AG10803 (cell line): ENCODE measurements at places on chromosomes 7 and 10.
A peak's percentile ranks its signal among the peaks of the same experiment; 100 is the strongest.

DNA sequence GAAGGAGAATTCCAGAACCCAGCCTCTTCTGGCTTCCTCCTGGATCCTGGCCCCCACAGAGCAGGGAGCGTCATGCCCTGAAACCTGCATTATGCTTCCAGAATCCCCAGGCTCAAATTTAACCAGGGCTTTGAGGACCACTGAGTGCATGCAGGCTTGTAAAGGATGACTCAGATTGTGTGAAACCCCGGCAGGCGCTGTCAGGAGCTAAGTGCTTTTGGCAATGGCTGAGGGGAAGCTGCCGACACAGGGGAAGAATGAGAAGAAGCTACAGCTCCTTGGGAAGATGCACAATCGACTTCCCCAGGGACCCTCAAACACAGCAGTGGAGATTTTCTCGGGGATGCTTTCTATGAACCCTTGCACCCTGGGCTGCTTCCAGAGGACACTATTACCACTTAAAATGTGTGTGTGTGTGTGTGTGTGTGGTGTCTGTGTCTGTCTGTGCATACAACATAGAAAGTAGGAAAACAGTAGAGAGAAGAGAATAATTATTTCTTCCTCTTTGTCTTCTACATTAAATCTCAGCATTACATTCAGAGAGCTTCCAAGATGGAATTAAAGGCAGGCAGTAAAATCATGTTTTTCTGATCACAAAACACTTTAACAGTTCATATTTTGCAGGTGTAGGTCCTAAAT, 183.5 kb upstream of the INHBA start:
- peak; percentile 97 for DNase-seq

DNA sequence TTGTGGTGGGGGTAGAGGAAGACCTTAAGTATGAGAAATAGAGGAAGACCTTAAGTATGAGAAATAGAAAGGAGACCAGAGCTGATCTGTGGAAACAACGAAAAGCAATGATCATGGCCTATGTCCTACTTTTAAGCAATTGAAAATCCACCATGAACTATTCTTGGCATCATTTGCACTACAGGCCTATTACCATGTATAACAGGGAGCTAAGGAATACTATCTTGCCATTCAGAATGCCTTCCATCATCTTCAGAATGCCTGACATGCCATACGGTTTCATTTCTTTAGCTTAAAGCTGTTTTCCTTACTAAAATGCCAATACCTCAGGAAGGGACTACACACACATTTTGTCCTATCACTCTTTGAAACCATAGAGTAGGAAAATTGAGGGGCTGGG, 127.0 kb downstream of the CALCR start:
- DNase-seq = no peak

- no peak for DNase-seq
Observed at GRCh38 chr7:15507171-15507570, 54.6 kb downstream of the AGMO start.

DNA sequence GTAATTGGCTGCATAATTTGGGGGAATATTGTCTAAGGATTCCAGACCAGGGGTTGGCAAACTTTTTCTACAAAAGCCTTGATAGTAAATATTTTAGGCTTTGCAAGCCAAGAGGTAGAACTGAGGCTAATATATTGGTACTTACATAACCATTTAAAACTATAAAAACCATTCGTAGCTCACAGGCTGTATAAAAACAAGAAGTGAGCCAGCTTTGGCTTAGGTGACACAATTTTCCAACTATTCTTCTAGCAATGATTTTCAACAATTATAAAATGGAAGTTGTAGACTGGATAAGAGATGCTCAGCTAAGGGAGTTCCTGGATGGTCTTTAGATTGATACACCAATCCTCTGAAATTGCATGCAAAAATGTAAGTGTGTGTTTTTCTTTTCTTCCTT, 1.4 kb downstream of the GPR141 start:
- DNase-seq = no peak

DNA sequence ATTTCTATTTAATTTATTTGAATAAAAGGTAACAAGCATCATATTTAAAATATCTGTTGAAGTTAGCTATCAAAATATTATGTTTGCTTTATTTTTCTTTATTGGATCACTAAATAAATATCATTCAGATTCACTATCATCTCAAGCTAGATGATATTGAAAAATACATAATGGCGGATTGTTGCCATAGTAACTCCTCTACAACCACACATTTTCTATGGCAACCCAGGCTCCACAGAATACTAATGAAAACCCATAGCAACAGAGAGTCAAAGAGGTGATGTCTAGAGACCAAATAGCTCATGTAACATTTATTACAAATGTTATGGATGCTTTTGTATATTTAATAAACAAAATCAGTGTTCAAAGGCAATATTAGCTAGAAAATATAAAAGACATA, 148.9 kb upstream of the CDK1 start:
- DNase-seq = no peak

DNA sequence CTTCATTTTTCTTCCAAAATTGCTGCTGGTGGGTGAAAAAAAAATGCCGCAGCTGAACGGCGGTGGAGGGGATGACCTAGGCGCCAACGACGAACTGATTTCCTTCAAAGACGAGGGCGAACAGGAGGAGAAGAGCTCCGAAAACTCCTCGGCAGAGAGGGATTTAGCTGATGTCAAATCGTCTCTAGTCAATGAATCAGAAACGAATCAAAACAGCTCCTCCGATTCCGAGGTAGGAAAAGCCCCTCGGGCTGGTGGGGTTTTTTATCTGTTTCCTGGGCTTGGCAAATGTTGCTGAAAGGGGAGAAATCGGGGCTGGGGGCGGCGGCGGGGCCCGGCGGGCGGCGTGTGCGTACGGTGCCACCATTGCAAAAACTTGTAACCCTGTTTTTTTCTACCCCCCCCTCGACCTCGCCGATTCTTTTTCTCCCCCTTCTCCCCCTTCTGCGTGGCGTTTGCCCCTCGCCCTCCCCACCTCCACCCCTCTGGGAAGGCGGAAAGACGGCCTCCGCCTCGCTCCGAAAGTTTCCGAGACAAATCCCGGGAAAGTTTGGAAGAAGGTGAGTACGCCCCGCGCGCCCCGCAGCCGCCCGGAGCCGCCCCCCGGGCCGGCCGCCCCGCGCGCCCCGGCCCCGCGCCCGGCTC, 789 bp downstream of the TCF7L2 start:
- DNase-seq = no peak

GRCh38 chr10:121154846-121155245, 303.7 kb downstream of the WDR11 start:
- DNase-seq = no peak

DNA sequence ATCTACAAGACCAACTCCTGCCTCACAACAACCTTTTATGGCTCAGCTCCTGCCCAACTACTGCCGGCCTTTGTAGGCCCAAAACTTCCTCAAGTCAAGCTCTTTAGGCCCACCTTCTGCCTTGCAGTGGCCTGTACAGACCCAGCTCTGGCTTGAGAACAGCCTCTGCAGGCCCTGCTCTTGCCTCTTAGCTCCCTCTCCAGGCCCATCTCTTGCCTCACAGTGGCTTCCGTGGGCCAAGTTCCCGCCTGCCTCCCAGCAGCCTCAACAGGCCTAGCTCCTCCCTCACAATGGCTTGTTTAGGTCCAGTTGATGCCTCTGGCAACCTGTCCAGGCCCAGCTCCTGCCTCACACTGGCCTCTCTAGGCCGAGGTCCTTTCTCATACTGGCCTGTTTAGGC, 32.4 kb upstream of the VKORC1L1 start:
- no peak for DNase-seq

- DNase-seq = no peak
Observed at GRCh38 chr7:24504836-24505235, 68.4 kb upstream of the PALS2 start.

GRCh38 chr10:127563718-127564553, 14.8 kb downstream of the NPS start:
- DNase-seq = no peak

DNA sequence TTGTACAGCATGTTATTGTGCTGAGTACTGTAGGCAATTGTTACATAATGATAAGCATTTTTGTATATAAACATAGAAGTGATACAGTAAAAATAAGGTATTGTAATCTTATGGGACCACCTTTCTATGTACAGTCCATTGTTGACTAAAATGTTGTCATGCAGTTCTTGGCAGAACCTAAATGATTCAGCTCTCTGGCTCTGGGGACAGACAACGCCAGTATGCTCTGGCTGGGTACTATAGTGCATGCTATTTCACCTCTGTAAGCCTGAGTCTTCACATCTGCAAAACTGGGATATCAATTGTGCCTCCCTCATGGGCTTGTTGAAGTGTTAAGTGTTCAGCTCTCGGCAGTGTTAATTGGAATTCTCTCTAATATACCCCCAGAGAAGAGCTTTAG, 674.3 kb downstream of the INHBA start:
- no peak for DNase-seq

DNA sequence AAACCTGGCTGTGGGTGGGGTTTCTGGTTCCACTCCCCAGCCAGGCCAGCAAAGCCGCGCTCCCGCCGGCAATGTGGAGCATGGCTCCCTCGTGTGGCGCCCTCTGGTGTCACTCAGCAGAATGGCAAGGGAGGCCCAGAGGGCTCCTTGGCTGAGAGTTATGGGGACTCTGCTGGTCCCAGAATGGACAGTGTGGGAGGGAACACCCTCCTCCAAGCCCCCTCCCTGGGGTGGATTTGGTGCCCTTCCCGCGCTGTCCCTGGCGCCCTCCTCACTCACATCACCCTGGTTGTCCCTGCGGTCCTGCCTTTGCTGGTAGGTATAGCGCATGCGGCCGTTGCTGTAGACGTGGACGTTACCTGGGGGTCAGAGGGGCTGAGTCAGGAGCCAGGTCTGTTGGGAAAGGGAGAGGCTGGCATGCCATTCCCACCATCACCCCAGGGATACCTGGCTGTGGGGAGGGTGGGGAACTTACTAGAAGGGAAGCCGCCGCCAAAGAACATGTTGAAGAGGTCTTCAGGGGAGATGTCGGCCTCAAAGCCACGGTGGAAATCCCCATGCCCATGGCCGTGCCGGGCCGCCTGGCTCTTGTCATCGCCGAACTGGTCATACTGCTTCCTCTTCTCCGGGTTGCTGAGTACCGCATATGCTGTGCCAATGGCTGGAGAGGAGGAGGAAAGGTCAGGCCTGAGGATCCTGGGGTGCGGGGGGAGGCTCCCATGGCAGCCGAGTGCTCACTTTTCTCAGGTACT, 14.0 kb downstream of the DNAJB12 start:
- DNase-seq = no peak

DNA sequence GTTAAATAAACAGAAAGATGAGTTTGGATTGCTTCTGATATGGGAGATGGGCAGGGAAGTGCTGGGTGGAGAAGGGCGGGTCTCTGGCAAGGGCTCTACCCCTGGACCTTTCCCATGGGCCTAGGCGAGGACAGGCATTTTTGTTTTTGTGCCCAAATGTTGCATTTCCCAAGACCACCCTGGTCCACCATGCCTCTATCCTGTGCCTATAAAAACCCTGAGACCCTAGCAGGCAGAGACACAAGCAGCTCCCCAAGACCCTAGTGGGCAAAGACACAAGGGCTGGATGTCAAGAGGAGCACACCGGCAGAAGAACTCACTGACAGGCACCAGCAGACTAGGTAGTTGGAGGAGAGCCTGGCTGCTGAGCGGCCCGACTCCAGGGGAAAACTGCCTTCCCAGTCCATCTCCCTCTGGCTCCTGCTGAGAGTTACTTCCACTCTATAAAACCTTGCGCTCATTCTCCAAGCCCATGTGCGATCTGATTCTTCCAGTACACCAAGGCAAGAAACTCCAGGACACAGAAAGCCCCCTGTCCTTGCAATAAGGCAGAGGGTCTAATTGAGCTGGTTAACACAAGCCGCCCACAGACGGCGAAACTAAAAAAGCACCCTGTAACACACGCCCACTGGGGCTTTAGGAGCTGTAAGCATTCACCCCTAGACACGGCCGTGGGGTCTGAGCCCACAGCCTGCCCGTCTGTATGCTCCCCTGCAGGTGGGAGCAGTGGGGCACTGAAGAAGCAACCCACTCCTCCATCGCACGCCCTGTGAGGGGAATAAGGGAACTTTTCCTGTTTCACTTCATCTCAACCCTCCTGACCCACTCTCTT, 291.4 kb downstream of the PTPRN2 start:
- DNase-seq = no peak

DNA sequence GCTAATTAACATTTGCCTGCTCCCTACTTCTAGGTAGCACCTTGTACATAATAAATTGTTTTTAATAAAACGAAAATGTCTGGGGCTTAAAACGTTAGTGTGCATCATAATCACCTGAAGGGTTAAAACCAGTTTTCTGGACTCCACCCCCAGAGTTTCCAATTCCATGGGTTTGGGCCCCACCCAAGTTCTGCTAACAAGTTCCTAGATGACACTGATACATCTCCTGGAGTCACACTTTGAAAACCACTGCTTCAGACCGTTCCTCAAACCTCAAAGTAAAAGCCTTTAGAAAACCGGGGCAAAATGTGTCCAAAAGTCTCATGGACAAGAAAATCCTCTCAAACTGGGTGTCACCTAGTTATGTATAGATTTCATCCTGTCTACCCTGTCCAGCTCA, 9.3 kb downstream of the OSBPL3 start:
- DNase-seq = peak; percentile 22

DNA sequence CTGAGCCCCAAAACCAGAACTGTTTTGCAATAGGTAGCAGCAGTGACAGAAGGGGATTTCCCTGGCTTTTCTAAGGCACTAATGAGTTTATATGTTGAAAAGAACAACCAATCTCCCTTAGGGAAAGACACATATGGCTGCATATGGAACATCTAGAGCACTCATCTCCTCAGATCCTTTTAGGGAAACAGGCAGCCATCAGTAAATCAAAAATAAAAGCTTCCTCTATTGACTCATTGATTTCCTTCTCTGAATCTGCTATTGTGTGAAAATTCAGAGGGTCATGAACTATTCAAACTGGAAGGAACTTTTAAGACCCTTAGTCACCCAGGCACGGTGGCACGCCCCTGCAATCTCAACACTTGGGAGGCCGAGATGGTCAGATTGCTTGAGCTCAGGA, 110.9 kb upstream of the NANOS1 start:
- DNase-seq = no peak

DNA sequence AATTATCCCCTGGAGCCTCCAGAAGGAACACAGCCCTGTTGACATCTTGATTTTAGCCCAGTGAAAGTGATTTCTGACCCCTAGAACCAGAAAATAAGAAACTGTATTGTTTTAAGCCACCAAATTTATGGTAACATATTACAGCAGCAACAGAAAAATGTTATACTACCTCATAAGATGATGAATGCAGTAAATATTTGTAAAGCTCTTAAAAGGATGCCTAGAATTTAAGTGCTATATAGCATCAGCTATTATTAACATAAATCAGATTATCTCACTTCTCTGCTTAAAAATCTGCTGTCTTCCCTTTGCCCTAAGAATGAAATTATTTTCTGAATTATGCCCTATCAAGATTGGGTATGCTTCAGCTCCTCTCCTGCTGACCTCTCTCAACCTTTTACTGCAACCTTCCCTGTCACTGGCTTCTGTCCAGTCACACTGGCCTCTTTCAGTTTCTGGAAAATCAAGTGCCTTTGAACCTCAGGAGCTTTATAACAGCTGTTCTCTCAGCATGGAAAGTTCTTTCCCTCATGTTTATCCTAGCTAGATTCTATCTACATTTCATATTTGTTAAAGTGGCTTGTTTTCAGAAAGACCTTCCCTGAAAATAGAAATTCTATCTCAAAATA, 78.9 kb downstream of the GPR37 start:
- no peak for DNase-seq
